Endothelial cell of umbilical vein (primary cell): ENCODE measurements at places on chromosomes 6 and 20.
A peak's percentile ranks its signal among the peaks of the same experiment; 100 is the strongest.

DNA sequence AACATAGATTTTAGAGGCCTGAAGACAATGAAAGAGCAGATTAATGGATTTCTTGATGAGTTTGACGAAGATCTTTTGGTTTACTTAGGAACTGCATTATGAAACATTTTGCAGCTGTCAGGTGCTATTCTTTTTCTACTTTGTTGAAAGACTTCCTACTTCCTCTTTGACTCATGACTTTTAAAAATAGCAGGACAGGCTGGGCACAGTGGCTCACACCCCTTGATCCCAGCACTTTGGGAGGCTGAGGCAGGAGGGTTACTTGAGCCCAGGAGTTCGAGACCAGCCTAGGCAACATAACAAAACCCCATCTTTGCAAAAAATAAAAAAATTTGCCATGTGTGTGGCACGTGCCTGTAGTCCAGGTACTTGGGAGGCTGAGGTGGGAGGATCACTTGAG, 52.0 kb downstream of the ITCH start:
- DNase-seq, result peak; percentile 45

DNA sequence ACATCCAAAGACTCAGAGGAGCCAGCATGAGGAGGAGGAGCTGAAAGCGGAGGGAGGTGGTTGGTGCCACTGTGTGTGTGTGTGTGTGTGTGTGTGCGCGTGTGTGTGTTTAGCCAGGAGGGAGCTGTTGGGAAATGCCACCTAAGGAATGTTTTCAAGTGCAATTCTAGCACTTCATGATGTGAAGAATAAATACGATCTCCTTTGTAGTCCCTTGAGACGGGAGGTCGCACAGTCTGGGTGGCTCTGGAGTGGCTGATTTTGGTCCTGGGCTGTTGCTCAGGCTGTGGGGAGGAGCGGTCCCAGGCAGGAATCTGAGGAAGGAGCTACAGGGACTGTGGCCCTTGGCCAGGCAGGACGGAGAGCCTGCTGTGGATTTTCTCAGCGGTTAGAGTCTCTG, 93.7 kb downstream of the PPP1R14C start:
- no peak for DNase-seq

DNA sequence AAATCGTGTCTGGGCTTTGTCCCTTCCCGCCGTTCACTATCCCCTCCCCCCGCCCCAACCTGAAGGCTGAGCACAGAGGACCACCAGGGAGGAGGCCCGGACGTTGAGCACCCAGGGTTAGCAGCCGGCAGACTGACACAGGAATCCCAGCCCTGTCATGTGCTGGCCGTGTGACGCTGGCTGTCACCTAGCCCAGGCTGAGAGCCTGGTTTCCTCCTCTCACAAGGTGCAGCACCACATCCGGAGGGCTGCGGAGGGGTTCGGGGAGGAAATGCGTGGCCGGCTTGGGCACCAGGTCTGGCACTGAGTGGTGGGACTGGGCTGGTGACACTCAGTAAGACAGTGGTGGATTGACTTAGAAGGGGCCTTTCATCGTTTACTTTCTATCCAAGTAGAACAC, 4.6 kb upstream of the LSM14B start:
- no peak for DNase-seq

- DNase-seq, result peak; percentile 63
These were observed 11.5 kb upstream of the MEP1A start for GRCh38 chr6:46781478-46782378.

GRCh38 chr20:61055180-61056010, 196.7 kb upstream of the CDH4 start:
- DNase-seq, result no peak

DNA sequence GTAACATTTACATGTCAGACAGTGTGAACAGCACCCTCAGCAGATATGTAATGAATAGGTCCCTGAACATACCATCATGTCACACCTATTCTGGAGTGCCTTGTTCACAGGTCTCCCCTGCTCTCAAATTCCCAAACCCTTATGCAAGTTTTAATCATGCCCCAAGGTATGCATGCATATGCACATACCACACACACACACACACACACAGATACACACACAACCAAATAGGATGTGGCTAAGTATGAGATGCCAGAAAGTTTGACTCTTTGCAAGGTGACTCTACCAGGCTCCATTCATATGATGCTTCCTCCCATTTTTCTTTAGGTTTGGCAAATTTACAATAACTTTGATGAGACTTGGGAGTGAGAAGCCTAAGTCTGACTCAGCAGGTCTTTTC, 243.8 kb upstream of the IRAK1BP1 start:
- DNase-seq, result no peak

- no peak for DNase-seq
These were observed 27.3 kb upstream of the SIRPG start for GRCh38 chr20:1684872-1685271.

GRCh38 chr20:19880256-19881079, 122.4 kb downstream of the RIN2 start:
- DNase-seq, result no peak

DNA sequence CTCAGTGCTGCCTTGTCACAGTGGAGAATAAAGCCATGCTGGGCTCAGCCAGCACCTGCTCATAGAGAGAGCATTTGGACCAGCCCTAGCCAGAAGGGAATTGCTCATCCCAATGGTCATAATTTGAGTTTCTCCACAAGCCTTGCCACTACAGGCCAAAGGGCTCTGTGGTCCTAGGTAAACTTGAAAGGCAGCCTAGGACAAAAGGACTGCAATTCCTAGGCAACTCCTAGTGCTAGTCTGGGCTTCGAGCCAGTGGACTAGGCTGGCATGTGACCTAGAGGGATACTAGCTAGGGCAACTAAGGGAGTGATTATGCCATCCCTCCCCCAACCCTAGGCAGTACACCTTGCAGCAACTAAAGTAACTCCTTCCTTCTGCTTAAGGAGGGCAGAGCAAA, 516.2 kb downstream of the BCKDHB start:
- no peak for DNase-seq

- DNase-seq, result no peak
These were observed 296.1 kb upstream of the FLRT3 start for GRCh38 chr20:14633507-14633906.

DNA sequence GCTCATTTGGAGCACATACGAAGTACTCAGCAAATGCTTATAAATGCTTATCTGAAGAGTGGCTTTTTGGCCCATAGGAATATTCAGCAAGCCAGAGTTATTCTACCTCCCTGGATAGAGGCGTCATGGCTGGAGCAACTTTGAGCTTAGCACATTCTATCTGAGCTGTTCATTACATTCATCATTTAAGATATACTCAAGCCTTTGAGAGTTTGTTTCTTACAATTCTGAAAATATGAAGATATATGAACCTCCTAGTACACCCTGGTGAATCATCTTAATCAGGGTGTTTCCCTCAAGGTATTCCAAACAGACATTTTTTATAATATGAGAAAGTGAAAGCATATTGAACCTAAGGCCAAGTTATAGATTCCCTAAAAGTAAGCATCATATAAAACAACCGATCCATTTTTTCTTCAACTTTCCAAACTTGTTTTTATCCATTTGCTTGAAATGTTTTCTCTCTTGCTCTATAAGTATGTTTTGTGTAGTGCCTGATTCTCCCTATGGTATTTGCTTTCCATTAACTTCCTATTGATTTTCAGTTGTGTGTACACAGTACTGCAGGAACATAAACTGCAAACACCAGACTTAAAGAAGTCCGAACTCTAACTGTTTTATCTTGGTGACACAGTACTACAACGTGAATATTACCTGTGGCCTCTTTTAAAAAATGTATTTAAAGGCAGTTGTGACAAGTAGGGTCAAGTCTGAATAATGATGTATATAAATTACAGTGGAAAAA, 139.7 kb upstream of the PTPRK start:
- DNase-seq, result no peak

DNA sequence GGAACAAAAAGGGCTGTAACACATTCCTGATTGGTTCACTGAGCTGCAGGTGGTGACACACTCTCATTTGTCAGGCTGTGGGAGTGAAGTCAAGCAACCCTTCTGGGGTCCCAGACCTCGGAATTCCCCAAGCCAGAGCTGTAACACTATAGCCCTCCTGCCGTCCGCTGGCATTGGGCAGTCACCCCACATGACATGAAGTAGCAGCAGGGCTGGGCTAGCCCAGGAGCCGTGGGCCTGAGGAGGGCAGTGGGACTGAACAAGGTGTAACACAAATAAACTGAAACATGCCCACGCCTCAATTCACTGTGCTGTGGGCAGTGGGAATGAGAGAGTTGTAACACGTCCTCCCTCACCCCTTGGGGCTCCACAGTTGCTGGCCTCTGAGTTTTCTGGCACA, 689.1 kb upstream of the EYS start:
- no peak for DNase-seq

DNA sequence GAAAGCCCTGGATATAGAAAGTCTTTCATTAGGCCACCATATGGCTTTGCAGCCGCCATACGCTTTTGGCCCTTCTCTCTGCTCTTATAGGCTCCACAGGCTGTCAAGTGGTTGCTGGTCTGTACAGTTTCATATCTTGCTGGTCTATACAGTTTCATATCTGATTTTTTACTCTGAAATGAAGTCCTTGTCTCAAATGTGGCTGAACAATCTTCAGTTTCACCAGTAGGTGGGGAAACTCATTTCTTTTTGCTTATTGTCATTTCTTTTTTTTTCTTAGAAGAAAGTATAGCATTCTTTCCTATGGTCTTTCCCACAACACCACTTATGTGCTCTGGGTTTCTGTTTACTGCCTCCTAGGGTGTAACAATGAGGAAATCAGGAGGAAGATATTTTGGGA, 771.4 kb upstream of the MMS22L start:
- no peak for DNase-seq

- no peak for DNase-seq
These were observed 3.4 kb downstream of the VARS2 start for GRCh38 chr6:30917487-30917886.

DNA sequence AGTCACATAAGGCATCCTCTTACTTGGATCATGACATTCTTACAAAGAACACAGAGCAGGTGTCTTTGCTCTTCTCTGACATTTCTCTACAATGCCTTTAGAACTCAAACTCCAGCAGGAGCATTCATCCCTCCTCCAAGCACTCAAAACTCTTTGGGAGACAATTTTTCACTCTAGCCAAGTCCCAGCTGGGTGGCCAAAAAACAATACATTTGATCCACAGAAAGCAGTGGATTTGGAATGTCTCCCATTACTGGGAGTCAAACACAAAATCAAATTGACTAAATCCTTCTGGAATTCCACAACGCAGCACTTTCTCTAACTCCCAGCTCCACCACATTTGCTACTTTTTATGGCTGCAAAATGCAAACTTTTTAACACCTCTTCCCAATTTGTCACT, 108.6 kb upstream of the VGLL2 start:
- no peak for DNase-seq

- no peak for DNase-seq
These were observed 82.8 kb downstream of the TCP11 start for GRCh38 chr6:35058358-35058675.

- DNase-seq, result no peak
These were observed 71.6 kb upstream of the CD93 start for GRCh38 chr20:23157734-23158133.

GRCh38 chr20:64160118-64160517, 4.1 kb upstream of the MYT1 start:
- no peak for DNase-seq

GRCh38 chr6:157769776-157770426, 53.1 kb upstream of the SNX9 start:
- DNase-seq, result no peak

GRCh38 chr6:33794910-33795623, 6.1 kb upstream of the LEMD2 start:
- no peak for DNase-seq

DNA sequence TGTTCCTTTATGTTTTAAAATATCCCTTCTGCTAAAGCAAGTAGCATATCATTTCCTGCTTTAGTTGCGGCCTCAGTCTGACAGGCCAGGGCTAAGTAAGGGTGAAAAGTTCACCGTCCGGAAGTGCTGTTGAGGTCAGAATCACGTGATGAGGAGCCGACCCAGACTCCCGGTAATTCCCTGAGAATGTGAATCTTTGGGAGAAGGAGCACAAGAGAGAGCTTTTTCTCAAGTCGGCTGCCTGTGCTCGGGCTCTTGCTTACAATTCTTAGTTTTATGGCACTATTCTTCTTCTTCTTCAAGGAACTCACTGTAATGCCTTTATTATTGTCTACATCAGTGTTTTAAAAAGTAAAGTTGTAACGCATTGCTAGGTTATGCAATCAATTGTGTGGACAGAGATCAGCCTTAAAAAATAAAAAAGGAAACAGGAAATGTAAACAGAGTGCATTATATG, 309.3 kb downstream of the PRL start:
- DNase-seq, result peak; percentile 96

DNA sequence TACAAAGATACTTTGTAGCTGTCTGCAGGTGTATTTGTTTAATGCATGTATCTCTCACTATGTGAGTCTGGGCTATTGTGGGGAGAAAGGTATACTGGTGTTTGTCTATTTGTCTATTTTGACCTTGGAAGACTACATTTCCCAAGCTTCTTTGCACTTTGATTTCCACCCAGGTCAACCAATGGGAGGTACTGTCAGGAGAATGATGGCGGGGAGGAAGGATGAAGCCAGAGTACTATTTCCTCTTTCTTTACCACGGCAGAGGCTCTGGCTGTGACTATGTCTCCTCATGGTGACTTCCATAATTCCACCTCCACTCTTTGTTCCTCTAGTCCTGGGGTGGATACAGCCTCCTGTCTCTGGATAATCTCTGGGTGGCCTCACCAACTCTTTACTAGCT, 23.1 kb downstream of the LBP start:
- DNase-seq, result peak; percentile 12

DNA sequence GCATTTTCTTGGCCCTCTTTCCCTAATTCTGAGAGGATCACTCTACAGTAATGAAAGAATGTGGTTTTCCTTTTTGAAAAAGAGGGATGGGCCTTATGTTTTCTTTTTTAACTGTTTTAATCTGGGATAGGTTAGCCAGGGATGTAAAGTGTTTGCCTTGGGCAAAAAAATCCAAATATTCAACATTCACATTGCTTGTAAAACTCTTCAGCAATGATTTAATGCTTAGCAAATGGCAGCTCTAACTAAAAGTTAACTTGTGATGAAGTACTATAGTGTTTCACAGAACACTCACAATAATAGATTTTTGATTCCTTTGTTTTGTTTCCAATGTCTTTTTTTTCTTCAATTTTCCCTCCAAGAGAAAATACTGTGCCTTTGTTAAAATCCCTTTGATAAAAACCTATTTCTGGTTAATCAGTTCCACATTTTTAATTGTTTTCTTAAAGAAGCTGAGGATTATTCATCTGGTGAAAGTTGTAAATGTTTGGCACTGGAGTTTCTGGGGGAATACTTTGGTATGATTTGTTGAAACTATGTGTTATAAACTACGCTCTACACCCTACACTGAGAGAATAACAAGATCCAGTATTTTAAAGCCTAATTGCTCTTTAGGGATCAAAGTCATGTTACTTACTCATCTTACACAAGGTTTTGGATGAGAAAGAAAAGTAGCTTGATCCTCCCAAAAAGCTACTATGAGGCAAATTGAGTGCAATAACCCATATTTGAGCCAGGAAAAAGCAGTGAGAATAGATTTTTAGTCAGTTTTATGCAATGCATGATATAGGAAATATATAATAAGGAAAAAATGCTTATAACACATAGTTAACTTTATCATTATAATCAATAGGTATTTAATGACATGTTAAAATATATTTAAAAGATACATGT, 335.8 kb downstream of the EPHA7 start:
- DNase-seq, result no peak
